ENCODE measurements at places on chromosomes 1 and 21.

DNA sequence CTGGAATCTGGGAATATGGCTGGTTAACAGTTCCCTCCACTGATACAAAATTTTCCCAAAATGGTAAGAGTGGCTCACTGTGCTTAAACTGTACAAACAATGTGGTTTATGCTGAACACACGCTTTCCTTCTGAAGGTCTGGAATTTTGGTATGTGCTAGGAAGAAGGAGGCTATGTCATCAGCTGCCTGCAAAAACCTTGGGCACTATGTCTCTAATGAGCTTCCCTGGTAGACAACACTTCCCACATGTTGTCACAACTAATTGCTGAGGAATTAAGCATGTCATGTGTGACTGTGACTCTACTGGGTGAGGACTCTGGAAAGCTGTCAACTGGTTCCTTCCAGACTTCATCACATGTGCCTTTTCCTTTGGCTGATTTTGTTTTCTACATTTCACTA is 29.2 kb downstream of the IPP start:
- DNase-seq, result no peak

DNA sequence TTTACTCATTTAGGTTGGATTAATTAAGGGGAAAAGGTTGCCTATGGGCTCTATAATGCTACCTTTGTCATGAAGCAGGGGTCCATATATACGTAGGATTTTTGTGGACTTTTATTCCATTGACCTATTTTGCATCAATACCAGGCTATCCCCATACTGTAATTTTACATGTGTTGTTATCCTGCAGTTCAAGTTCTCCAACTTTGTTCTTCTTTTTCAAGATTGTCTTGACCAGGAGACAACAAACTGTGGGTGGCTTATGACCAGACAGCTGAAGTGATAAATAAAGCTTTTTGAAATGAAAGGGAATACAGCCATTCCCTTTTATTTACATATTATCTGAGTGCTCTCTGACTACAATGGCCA is 345.7 kb downstream of the BARHL2 start:
- no peak for DNase-seq

DNA sequence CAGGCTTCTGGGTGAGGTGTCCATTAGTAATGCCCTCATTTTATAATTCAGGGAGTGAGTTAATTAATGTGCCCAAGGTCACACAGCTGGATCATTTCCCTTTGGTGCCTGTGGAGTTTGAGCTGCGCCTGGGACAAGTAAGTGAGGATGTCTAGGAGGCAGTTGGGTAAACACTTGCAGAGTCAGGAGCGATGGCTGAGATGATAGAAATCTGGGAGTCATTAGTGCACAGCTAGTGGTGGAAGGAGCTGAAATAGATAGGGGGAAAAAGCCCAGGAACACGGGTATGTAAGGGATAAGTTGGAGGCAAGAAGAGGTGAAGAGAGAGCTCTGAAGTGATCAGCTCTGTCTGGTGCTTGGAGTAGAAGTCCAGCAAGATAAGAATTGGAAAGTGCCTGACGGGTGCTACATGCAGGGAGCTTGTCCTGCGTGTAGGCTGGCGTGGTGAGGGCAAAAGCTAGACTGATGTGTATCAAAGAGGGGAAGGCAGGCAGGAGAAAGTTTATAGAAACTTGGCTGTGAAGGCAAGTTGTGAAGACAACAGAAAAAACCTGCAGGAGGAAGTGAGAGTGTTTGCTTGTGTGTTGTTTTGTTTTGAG is 1.7 kb upstream of the SCAF4 start:
- no peak for DNase-seq

GRCh38 chr1:161905269-161905884 is 118.3 kb downstream of the OLFML2B start:
- no peak for DNase-seq

- no peak for DNase-seq
Measured at GRCh38 chr1:224432672-224433040, 1.9 kb downstream of the WDR26 start.

DNA sequence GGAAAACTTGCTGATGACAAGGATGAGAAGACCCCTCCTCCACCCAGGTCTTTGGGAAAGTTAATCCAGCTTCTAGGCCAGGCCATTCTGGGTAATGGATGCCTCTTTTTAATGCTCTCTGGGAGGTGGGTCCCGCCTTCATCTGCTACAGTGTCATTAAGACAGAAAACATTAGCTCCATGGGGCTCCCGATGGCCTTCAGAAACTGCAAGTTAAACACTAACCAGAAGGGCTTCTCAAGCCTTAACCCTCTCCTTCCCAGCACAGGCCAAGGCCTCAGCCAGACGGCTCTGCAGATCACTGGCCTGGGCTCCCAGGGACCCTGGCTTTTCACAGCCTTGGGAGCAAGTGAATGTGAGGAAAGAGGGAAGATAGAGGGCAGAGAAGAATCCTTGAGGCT is 364.9 kb downstream of the MATN1 start:
- DNase-seq, result no peak

DNA sequence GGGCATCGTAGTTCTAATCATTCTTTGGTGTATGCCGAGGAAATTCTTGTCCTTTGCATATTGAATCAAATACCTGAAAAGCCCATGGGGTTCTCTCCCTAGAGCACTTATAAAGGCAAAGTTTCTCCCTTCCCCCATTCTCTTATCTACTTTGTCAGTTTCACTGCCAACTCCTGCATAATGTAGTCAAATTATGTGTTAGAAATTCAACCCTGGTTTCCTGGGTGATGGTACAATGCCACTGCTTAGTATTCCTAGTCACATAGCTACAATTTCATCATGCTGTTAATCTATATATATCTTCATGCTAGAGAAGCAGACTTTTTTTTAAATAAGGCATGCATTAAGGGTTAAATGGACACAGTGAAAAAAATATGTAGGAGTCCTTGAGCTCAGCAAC is 119.0 kb downstream of the PDE4B start:
- DNase-seq, result no peak

GRCh38 chr1:39370602-39371001 is 120.8 kb upstream of the BMP8A start:
- DNase-seq, result no peak

- DNase-seq, result no peak
Measured at GRCh38 chr1:39269791-39270342, 65.4 kb downstream of the MACF1 start.

DNA sequence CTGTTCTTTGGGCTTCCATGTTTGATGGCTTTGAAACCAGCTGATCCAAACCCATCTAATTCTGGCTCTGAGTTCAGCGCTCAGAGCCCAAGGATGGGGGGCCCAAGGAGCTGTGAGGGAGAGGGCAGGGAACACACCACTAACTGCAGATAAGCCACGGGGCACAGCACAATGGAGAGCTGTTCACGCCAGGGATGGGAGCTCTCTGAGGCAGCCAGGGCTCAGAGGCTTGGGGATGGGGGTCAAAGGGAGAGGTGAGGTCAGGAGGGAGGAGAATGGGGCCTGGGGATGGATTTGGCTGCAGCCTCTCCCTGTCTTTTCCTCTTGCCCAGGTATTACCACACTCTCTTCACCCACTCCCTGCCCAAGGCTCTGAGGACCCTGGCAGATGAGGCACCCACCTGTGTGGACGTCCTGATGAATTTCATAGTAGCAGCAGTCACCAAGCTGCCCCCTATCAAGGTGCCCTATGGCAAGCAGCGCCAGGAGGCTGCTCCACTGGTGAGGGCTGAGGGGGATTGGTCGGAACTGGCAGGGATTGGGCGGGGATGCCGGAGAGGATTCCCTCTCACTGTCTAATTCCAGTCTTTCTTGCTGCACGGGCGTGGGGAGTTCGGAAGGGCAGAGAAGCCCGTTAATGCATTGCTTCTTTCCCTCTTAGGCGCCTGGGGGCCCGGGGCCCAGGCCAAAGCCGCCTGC is 11.3 kb downstream of the SLC30A2 start:
- DNase-seq, result no peak

DNA sequence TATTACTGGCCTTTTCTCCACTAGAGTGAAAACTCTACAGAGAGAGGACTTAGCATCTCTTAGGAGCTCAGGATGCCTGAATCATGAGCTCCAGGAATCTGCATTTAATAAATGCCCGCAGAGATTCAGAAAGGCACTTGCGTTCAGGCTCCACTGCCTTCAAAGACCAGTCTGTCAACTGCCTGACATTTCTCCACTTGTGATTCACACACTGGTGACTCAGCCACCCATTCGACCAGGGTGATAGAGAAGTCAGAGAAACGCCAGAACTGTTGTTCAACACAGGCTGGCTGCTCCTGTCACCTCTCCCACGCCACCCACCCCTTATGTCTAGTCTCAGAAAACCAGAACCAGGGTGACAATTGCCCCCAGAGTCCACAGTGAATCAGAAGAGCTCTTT is 26.9 kb upstream of the LBR start:
- DNase-seq, result no peak

DNA sequence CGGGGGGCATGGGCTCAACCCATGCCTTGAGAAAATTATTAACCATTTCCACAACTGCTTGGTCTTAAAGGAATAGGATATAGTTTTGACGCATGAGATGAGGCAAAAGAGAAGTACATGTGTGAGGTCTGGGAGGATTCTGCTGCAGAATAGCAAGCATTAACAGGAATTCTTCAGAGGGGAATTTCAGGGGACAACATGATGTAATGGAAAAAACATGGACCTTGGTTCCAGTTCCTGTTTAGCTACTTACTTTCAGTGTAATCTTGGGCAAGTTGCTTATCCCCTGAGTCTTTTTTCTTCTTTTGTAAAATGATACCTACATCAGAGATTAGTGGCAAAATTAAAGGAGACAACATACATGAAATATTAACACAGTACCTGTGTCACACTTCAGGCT is 85.6 kb downstream of the PRRX1 start:
- no peak for DNase-seq

DNA sequence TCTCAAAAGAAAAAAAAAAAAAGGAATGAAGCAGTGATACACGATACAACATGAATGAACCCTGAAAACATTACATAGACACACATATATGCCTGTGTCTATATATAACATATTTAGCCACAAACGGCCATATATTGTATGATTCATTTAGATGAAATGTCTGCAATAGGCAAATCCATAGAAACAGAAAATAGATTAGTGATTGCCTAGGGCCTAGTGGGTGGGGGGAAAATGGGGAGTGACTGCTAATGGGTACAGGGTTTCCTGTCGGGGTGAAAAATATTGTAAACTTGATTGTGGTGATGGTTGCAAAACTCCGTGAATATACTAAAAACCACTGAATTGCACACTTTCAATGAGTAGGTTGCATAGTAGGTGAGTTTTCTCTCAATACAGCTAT is 6.0 kb upstream of the H6PD start:
- DNase-seq, result no peak

- no peak for DNase-seq
Measured at GRCh38 chr1:175274368-175274767, 81.8 kb upstream of the KIAA0040 start.

DNA sequence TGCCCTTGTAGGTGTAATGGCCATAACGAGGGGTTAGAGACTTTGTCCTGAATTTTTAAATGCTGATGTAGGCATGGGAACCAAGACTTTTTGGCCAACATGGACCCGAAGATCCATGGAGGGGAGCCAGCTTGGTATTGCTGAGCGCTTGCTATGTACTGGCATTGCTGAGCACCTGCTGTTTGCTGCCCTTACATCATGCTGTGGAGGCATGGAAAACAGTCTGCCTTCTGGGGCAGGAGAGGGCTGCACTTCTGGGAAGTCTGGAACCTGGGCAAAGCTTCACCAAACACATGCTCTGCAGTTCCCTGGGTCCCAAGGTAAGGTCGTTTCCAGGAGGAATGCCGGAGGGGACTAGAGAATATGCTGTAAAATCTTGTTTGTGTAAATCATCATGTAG is 86.3 kb upstream of the CNIH3 start:
- no peak for DNase-seq

DNA sequence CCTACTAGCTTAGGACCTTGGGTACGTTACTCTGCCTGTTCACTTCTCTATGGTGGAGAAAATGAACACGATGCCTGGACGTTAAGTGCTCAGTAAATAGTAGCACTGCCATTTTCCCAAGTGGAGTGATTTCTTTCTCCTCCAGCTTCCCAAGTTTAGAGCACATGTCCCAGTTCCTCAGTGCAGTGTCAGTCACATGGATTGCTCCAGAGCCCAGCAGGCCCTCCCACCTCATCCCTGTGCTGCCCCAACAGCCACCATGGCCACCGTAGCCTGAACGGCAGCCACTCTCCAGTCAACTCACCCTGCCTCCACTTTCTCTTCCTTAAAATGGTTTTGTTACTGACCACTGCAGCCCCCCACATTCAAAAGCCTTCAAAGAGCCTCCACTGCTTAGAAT is 8.5 kb downstream of the STMN1 start:
- DNase-seq, result no peak

GRCh38 chr1:39699419-39699818 is 8.2 kb upstream of the HPCAL4 start:
- no peak for DNase-seq

DNA sequence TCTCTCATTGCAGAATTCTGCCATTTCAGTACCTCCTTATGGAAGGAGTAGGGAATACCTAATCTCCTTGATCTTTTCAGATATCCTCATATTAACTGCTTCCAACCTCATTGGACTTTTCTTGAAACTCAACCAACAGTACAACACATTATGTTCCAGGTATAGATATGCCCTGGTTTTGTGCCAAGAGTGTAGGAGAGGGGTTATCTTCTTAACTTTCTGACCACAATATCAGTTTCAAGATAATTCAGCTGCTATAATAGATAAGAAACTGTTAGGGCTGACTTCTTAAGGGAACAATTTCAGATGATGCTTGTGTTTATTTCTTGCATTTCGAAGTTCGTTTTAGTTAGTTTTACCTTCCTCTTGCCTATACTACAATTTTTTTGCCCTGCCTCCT is 2.1 kb upstream of the LPGAT1 start:
- DNase-seq, result no peak

DNA sequence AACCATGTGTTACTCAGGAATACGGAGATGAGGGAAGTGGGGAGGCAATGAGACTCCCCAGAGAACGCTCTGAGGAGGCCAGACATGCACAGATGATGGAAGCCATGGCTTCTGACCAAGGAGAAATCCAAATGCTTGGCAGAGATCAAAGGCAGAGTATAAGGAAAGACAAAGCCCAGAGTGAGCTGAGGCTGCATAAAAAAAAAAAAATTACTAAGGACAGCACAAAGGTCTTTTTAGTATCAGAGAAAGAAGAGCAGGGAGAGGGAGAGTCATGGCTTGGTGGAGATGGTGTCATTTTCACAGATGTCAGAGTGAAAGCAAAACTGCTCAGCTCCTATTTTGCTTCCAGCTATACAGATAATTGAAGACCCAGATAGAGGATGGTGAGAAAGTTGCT is 8.1 kb upstream of the NCF2 start:
- no peak for DNase-seq

DNA sequence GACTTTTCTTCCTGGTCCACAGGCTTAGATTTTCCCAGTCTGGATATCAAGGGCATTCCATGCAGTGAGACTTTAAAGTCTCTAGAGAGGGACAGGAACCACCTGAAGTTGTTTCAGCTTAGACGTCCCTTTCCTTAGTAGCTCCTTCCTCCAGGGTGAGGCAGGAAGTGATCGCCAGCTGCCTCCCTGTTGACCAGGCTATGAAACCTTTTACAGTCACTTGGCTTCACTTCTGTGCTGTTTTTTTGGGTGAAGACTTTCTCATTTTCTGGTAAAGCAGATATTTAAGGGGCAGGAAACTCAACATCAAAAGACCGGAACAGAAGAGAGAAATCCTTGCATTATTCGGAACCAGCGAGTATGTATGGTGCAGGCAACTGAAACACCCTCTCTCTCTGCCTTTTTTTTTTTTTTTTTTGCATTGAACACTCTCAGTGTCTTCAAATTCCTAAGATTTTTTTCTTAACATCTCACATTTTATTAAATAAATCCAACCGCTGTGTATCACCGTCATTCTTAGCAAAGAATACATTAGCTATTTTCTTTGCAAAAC is 234.6 kb upstream of the IRF2BP2 start:
- no peak for DNase-seq
